ENCODE measurements at places on chromosomes 5 and 9.

GRCh38 chr5:28576022-28576421, 1537.6 kb upstream of the CDH9 start:
- DNase-seq = no peak

DNA sequence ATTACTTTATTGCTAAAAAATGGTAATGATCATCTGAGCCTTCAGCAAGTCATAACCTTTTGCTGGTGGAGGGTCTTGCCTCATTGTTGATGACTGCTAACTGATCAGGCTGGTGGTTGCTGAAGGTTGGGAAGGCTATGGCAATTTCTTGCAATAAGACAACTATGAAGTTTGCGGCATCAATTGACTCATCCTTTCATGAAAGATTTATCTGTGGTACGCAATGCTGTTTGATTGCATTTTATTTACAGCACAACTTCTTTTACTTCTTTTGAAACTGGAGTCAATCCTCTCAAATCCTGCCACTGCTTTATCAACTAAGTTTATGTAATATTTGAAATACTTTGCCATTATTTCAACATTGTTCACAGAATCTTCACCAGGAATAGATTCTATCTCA, 58.3 kb upstream of the ACO1 start:
- no peak for DNase-seq

DNA sequence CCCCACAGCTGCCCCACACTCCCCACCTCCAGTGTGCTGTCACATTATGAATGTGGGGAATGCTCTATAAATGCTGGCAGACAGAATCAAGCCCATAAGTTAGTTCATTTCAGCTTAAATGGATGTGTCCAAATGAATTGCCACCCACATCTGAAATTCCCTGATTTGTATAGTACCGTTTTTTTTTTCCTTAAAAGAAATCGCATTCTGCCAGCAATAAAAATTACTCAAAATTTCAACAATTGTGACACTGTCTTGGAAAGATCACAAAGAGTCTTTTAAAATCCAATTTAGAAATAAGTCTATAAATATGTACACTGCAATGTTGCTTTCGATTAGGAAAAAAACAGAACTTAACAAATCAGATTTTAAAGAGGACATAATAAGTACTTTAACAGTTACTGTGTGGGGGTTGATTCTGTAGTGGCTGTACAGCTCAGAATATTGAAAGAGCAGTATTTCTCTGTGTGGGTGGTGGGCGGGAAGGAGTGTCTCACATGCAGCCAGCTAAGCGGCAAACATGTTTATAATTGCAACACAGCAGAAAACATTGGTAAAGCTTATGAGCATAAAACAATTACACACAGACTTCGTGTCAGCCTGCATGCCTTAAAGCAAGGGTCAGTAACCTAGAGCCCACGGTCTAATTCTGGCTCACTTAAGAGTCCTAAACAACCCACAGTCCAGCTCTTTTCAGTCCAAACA, 24.9 kb upstream of the CSNK1G3 start:
- no peak for DNase-seq

DNA sequence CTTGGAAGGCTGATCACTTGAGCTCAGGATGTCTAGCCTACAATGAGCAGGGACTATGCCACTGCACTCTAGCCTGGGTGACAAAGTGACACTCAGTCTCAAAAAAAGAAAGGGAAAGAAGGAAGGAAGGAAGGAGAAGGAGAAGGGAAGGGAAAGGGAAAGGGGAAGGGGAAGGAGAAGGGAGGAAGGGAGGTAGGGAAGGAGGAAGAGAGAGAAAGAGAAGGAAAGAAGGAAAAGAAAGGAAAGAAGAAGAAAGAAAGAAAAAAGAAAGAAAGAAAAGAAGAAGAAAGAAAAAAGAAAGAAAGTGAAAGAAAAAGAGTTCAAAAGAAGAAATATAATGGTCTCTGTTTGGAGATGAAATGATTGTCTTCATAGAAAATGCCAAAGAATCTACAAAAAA, 10.8 kb upstream of the CSF1R start:
- DNase-seq = no peak

GRCh38 chr5:148897842-148898241, 71.4 kb downstream of the ADRB2 start:
- DNase-seq = no peak

GRCh38 chr5:125786021-125786420, 637.2 kb upstream of the GRAMD2B start:
- DNase-seq = no peak

DNA sequence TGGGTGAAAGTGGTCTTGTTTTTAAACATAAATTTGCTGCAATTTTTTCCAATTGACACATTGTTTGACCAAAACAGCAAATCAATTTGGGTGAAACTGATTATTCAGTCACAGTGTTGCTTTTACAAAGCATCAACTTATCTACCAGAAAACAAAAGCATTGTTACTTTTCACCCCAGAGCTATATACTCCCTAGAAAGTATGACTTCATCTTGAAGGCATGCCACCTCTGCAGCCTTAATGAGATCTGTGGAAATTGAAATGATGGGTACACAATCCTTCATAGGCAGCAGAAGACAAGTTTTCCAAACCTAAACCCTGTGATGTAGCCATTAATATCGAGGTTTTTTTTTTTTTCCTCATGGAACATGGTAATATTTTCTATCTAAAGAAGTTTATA, 615.9 kb downstream of the CHSY3 start:
- no peak for DNase-seq

DNA sequence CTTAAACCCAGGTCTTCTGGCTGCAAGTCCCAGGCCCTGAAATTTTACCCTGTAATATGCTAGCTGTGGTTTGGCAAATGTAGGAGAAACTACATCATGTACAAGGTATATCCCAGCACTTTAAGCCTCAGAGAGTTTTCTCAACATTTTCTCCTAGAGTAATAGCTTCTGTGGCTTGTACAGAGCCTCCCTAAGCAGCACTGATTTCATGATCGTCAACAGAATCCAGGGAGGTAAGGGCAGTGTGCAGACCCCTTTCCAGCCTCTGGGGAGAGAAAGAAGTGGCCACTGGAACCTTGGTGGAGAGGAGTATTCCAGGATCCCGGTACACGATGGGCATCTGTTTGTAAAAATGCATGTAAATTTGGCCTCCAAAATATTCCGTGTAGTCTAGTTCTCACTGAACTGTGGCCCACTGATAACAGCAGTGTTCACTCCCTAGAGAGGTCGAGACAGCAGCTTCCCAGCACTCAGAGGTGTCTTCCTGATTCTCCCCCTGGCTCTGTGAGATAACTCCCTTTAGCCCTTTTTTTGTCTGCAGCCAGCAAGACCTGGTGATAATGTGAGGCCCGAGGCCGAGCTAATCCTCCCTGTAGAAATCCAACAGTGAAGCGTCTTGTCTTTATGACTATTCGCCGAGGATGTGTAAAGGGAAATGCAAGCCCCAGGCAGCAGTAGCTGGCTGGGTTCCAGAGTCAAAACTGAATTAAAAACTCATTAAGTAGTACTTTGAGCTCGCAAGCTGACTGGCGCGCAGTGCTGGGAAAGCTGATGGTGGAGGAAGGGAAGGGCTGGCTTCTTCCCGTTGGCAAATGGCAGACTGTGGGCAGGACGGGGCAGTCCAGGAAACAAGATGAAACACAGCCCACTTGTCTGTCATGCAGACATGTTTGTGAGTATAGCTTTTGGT, 59.0 kb downstream of the MAP1B start:
- DNase-seq = no peak

- DNase-seq = no peak
Measured at GRCh38 chr5:122877518-122877917, 32.1 kb downstream of the SNX24 start.

DNA sequence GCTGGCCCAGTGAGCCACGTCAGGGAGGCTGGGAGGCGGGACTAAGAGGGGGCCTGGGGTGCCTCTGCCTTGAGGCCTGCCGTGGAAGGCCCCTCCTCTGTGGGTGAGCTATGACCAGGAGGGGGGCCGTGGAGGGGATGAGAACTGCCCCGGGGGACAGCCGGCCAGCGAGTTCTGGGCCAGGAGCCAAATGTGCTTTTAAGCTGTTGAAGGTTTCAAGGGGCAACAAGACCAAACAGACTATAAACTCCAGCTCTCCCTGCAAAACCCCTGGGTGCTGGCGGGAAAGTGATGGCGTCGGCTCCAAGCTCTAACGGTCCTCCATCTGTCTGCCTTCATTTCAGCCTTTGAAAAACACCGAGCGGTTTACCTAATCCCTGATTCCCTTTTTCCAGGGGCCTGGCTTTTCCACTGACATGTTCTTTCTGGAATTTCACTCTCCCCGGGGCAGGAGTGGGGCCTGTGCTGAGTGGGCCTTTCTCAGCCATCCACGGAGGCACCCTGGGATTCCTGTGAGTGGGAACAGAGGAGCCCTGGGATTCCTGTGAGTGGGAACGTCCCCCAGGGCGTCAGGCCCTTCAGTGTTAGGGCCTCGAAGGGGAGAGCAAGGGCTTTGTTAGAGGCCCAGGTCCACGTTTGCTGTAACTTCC, 65.6 kb downstream of the COL5A1 start:
- no peak for DNase-seq

GRCh38 chr5:120293796-120294195, 170.3 kb upstream of the PRR16 start:
- no peak for DNase-seq

- no peak for DNase-seq
Measured at GRCh38 chr9:104784098-104784497, 20.2 kb downstream of the NIPSNAP3B start.

DNA sequence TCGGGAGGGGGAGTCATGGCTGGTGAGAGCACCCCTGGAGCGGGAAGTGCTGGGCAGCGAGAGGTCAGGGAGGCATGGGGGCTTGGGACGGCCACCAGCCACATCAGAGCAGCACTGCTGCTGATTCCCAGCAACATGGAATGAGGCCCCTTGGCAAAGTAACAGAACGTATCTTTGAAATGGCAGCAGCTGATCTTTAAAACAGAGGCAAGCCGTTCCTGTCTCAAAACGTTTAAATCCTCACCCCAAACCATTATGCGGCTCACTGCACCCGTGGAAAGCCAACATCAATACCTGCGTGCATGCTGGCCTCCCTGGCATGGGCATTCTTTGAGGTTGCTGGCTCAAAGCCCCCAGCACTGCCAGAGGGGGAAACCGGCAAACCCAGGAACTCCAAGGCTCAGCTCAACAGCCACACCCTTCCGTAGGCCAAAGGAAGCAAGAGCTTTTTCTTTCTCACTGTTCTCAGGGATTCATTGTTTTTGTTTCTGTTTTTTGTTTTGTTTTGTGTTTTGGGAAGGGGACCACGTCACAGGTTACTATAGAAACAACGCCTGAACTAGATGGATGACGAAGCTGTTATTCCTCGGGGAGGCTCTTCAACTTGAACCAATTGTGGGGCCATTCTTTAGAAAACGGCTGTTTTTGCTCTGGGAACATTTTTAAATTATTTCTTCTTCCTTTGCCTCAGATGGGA, 28.1 kb upstream of the OBP2B start:
- no peak for DNase-seq

Measured in central memory CD8-positive, alpha-beta T cell (primary cell).